Effector CD8-positive, alpha-beta T cell (primary cell): ENCODE measurements at places on chromosomes 3 and 15.

DNA sequence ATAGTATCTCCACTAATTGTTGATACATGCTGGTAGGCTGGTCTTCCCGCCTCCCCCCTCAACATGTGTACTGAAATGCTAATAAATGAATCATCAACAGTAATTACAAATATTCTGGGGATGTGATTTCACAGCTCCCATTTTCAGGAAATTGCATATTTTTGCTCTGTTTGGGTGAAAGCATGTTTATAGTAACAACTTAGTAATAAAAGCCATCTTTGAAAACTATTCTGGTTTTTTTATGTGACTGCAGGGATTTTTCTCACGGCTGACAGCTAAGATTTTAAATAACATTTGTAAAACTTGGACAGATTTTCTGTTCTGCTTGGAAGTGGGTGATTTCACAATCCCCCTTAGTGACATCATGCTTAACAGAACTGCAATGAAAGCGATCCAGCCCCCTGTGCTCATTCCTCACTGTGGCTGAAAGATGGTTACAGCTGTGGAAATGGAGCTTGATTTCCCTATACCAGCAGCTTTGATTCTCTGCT, 25.6 kb upstream of the FAM174B start:
- no peak for DNase-seq

- DNase-seq = no peak
Measured at GRCh38 chr15:59722476-59722875, 33.4 kb upstream of the BNIP2 start.

DNA sequence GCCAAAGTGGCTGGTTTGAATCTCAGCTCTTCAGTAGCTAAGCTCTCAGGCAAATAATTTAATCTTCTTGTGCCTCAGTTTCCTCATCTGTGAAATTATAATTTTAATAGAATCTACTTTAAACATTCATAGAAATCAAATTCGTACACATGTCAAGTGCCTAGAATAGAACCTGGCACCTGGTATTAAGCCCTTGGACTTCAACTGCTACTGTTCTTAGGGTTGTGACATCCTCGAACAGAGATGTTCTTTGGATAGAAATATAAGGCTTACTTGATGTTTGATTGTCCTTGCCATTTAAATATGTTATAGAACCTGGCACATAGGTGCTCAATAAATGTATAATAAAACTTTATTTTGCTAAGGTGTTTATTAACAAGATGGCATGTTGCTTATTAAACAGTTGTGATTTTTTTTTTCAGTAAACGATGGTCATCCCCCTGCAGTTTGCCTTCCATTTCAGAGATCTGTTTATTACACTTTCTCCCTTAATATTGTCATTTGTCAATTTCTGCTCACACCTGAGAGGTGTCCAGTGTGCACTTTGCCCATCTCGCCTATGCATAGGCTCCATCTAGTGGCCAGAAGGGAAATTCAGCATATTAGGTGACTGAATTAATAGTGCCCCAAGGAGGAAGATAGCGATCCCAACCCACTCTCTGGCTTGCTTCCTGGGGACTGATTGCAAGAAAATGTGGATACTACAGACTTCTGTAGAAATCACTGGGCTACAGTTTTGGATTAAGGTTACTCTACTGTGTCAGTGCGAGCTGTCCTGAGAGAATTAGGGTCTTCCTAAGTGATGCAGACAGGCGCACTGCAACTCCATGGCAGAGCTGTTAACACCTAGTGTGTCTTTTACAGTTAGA, 10.7 kb downstream of the IGF1R start:
- DNase-seq = peak; percentile 6

DNA sequence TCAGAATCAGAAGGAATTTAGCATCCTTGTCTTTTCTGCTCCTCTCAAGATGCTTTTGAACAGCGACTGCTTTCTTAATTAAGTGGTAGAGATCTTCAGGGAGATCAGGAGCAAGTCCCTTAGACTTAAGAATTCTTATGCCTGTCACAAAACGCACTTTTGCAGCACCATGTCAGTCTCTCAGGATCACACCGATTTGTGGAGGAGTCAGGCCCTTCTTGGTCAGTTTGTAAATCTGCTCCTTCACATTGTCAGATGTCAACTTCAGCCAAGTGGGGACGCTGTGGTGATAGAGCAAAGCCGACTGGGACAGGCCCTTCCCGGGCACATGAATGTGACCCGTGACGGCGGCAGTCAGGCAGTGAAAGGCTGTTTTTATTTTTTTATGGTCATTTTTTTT, 35.7 kb upstream of the MYZAP start:
- DNase-seq = no peak

DNA sequence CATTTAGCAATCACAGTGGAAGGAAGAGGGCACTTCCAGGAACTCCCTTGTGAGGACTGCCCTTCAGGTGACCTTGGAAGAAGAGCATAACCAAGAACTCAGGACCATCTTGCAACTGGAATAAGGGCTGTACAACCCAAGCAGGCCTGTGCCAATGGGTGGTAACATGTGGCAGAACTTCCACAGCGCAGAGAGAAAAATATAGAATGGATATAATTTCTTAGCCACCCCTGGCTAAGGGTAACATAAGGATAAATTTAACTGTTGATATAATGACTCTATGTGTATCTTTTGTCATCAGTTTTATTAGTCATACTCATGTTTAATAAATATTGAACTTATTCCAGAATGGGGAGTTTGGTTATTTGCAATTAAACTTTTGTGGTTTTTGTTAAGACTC, 13.4 kb upstream of the MFSD1 start:
- no peak for DNase-seq

DNA sequence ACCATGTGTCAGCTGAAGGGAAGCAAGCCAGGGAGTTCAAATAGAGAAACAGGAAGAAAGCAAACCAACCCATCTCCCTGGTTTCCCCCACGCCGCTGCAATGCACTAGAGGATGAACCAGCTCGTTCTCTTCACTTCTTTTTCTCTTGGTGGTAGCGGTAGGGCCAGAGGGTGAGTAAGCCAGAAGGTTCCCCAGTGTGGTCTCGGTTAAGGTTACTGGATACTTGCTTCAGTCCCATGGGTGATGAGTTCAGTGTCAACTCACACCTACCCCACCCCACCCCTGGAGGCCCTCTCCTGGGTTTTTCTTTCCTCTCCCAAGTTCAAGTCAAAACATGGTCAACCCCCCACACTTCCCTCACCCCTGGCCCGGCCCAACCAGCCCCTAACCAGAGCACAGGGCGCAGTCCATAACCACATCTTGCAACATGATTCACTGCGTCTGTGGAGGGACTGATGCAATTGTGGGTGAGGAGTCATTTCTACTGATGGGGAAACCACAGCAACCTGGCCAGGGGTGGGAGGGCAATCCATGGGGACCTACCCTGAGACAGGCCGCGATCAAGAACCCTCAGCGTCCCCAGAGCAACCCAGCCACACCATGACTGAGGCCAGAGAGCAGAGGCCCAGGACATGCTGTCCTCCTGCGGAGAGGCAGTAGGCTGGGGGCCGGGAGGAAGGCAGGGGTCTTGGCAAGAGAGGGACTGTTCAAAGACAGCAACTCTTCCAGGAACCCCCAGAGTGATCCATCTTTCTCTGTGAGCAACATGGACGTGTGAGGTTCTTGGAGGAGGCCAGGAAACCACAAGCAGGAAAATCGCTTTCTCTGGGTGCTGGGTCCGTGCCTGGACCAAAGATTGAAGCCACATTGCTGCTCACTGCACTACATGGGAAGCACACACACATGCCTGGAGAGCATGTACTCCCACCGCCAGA, 276.6 kb downstream of the UACA start:
- DNase-seq = no peak

GRCh38 chr3:154243353-154243752, 80.9 kb downstream of the DHX36 start:
- no peak for DNase-seq

DNA sequence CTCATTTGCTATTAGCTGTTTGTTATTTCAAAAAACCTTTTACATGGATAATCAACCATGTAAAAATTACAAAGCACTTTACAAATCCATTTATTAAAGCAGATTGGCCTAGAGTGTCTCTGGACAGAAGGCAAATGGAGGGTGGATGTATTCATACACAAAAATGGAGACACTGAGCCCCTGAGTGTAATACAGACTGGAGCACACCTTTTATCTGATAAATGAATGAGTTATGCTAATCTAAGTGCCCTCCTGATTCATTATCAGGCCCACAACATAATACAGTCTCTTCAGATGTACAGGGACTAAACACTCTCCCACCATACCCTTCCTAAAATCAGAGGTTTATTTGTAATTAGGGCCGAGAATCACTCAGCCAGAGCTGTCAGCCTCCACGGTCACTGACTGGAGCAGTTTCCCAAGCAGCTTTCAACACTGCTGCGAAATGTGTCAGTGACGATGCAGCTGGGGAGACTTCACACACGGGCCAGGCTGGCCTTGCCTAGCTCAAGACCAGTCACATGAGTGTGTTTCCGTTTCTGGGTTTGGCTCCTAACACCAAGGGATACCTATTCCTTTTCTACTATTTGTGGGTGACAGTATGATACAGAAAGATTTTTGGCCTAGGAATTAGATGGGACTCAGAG, 271.8 kb downstream of the ZIC1 start:
- no peak for DNase-seq

GRCh38 chr15:98113327-98113726, 152.8 kb downstream of the ARRDC4 start:
- DNase-seq = no peak

- no peak for DNase-seq
Measured at GRCh38 chr3:120678984-120679383, 3.1 kb downstream of the HGD start.

GRCh38 chr3:120839120-120839519, 68.9 kb upstream of the STXBP5L start:
- DNase-seq = no peak

DNA sequence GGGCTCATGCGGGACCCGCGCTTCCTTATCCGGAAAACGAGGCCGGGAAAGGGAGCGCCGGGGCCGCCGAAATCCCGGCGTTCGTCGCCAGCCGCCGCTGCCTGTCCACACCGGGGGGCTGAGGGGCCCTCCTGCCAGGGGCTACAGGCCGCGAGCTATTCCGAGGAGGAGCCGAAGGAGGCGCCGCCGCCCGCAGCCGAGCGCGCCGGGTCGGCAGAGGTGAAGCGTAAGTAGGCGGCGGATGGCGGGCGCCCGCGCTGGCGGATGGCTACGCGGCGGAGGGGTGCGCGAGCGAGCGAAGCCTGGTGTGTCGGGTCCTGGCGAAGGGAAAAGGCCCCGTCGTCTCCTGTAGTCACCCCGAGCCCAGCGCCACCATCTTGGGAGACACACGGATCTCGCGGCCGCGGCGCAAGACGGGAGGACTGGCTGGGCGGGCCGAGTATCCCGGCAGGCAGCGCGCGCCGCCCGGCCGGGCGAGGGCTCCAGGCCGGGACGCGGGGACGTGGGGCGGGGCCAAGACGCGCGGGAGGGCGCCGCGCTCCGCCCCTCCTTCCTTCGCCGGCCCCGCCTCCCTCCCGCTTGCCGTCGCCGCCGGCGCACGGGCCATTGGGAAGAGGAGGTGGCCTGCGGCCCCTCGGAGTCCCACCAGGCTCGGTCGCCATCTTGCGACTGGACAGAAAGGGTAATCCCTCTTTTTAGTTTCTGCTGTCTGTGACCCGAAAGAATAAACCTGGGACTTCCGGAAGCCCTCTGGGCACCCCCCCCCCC, at the start of gene UBE3A:
UBE3A (minus strand) TSS at position 424 of the 768 bp plus-strand sequence. CDS start 29,917 bp downstream, outside the sequence.
- peak; percentile 73 for DNase-seq

DNA sequence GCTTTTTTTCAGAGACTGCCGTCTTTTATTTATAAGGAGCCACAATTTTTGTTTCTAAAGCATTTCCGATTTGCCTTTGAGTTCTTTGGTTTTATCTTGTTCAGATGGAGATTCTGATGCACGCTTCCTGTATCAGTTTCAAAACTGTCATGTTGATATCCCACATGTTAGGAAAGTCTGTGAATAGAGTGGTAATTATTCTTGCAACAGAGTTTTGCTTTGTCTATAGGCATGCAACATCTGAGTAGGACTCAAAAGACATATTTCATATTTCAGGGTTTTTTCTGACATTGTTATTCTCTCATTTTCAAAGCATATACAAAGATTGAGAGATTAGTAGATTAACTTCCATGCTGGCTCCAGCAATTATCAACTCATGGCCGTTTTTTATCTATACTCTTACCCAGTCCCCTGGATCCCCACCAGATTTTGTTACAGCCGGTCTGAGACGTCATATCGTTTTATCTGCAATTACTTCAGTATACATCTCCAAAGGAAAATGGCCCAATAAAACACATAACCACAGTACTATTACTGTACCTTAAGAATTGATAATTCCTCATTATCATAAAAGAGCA, 22.4 kb downstream of the PAQR5 start:
- DNase-seq = no peak

- no peak for DNase-seq
Measured at GRCh38 chr3:79011821-79012529, 755.8 kb downstream of the ROBO1 start.

- peak; percentile 27 for DNase-seq
Measured at GRCh38 chr3:39126532-39127071, 19.1 kb downstream of the TTC21A start.

GRCh38 chr15:78635346-78635745, 5.7 kb downstream of the CHRNB4 start:
- DNase-seq = no peak

GRCh38 chr15:93283854-93284253, 194.8 kb upstream of the RGMA start:
- DNase-seq = no peak

GRCh38 chr15:35669432-35670045, 123.6 kb upstream of the DPH6 start:
- no peak for DNase-seq

GRCh38 chr3:42071904-42072812, 19.0 kb upstream of the TRAK1 start:
- DNase-seq = no peak

- DNase-seq = no peak
Measured at GRCh38 chr3:189202106-189202505, 30.3 kb downstream of the TPRG1 start.

DNA sequence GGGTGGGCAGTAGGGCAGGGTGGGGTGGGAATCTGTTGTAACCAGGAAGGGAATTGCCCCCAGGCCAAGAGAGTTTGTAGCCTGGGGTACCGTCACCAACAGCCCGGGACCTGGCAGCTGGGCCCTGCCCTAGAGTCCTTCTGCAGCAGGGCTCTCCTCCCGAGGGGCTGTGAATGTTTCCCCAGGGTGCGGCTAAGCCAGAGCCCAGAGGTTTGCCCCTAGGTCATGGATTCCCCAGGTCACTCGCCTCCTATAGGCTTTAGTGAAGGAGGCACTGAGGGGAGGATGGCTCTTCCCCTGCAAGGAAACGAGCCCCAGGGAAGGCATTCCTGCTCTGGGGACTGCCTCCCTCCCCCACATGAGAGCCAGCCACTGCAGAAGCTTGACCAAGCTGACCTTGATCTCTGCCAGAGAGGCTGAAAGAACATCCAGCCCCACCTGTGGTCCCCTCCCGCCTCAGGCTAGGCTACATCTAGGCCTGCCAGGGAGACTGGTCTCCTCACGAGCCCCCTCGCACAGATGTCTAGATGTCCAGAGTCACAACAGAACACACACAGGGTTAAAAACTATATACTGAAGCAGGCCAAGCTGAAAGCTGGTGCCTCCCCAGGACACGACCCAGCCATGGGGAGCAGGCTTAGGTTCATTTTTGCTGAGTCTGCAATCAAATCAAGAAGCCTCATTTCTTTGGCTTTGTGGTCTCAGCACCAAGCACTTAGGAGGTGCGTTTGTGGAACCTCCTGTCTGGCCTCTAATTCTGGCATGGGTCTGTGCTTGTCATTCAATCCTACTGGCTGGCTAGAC, 69.1 kb upstream of the TAMM41 start:
- no peak for DNase-seq

GRCh38 chr3:128294999-128295468, 141.8 kb downstream of the EEFSEC start:
- DNase-seq = no peak

GRCh38 chr3:171979081-171979480, 60.3 kb upstream of the FNDC3B start:
- DNase-seq = no peak

GRCh38 chr3:123627673-123628670, 43.1 kb upstream of the HACD2 start:
- DNase-seq = no peak

- DNase-seq = no peak
Measured at GRCh38 chr3:125145751-125146475, 66.6 kb downstream of the SLC12A8 start.
